ENCODE measurements at places on chromosomes 4 and X. TPM values are rescaled to one million over a fixed set of nuclear protein-coding genes. Genes with fewer than 3 reads are reported as not detected.

ADH5 gene
- total RNA-seq = 63.3 TPM

ANXA10 gene
- 14.0 TPM for total RNA-seq

GRIA2 gene
- 1.6 TPM for total RNA-seq

ANKRD50 gene
- 5.6 TPM for total RNA-seq

SYP gene
- 5.4 TPM for total RNA-seq

CXCL10 gene
- not detected for total RNA-seq

F8A2 gene
- 7.6 TPM for total RNA-seq

All from body of pancreas (tissue), 4 donors.